ENCODE measurements at places on chromosomes 2 and 18.

GRCh38 chr2:131426727-131427126 is 49.2 kb upstream of the TUBA3D start:
- DNase-seq, result no peak

DNA sequence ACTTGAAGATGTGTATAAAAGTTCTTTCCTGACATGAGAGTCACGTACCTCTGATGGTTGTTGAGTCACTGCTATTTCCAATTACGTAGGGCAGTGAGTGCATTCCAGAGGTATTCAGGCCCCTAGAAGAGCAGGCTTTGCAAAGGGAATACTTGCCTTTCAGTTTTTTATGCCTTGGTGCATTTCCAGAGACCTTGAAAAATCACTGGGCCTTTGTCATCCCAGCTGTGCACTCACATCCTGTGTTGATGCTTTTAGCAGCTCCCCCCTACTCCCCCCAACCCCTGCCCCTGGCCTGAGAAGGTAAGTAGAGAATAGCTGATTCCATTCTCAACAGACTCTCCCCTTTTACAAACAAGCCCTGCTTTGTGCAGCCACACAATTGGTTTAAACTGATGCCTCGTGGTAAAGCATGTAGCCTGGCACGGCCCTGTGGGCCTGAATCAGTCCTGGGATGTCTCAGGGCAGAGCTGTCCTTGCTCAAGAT is 174.2 kb downstream of the PRPF40A start:
- no peak for DNase-seq

DNA sequence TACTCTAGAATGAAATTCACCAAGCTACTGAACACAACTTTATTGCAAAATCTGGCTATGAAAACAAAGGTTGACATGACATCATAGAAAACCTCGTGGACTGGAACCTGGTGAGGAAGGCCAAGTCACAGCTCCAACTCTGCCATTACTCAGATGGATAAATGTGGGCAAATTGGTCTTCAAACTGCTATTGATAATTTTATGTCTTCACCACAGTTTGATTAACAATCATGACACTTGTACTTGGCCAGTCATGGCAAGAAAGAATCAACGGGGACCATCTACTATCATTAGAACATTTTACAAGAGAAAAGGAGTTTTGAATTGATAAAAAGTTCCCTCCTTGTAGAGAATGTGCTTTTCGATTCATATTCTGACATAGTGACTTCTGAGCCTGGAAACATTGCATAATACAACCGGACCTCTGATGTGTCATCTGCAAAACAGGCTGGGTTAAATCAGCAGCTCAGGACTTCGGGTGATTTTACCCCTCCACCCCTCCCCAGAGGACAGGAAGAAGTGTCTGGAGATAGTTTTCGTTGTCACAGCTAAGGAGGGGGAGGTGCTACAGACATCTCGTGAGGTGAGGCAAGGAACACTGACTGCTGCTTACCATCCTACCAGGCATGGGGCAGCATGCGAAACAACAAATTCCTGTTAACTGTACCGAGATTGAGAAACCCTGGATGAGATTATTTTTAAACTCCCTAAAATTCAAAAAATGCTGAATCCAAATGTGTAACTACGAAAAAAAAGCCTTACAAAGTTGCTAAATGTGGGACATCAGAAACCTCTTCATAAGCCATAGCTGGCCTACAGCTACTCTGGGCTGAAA is 8.4 kb downstream of the L3MBTL4 start:
- DNase-seq, result peak; percentile 33

DNA sequence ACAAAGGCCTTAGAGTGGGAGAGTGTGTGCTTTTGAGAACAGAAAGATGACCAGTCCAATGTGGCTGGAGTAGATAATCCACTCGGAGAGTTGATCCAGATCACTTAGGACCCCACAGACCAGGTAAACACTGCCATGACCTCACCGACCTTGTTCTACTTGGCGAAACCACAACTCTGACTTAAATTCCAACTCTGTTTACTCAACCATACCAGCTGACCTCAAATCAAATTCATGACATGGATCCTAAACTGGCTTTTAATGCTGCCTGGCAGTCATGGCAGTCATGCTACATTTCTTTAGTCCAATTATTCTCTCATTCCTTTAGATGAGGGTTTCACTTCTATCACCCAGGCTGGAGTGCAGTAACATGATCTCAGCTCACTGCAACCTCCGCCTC is 347.1 kb upstream of the FAM98A start:
- DNase-seq, result no peak

GRCh38 chr2:46365913-46366667 is 68.9 kb downstream of the EPAS1 start:
- no peak for DNase-seq
